ENCODE measurements at places on chromosomes 7 and 10. TPM values are rescaled to one million over a fixed set of nuclear protein-coding genes. Genes with fewer than 3 reads are reported as not detected.

GRCh38 chr10:123651421-123652047 lies 14.6 kb upstream of the GPR26 start:
- H3K36me3 ChIP-seq = no peaks in the 10 kb centered on the region
- DNase-seq = no peak
- H3K27ac ChIP-seq = no peak overlapping the region
- H3K4me1 ChIP-seq = no peaks in the 10 kb centered on the region
- H3K27me3 ChIP-seq = peaks cover 5% of the 10 kb centered on the region
- no peak overlapping the region for H3K4me3 ChIP-seq

DNA sequence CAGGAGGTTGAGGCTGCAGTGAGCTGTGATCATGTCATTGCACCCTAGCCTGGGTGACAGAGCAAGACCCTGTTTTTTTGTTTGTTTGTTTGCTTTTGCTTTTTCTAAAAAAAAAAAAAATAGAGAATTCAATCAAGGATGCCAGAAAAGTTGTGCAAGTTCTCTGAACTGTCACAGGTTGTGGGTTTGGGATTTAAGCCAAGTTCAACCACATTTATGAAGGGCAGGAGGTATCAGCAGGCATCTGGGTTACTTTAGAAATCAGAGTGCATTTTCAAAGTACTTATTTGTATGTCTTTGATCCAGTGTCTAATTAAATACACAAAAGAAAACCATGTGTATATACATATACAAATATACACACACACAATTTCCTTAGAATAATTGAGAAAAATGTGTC lies 151.2 kb upstream of the MINDY3 start:
- no peaks in the 10 kb centered on the region for H3K36me3 ChIP-seq
- no peak overlapping the region for H3K27ac ChIP-seq
- no peak overlapping the region for H3K4me3 ChIP-seq
- H3K4me1 ChIP-seq = no peaks in the 10 kb centered on the region
- H3K27me3 ChIP-seq = no peaks in the 10 kb centered on the region
- DNase-seq = no peak

GRCh38 chr7:143131781-143132180 lies at the start of gene PIP:
TSS of gene PIP (plus strand) at chr7:143132077. CDS start at chr7:143132117, 40 bp downstream.
- H3K27ac ChIP-seq = no peak within 1 kb of the TSS
- H3K36me3 ChIP-seq = no peaks in the 10 kb centered on the region
- no peak within 1 kb of the TSS for H3K4me3 ChIP-seq
- H3K4me1 ChIP-seq = no peaks in the 10 kb centered on the region
- DNase-seq = no peak

- H3K36me3 ChIP-seq = no peaks in the 10 kb centered on the region
- H3K27me3 ChIP-seq = peaks cover 4% of the 10 kb centered on the region
- no peak overlapping the region for H3K27ac ChIP-seq
- DNase-seq = no peak
- H3K4me1 ChIP-seq = no peaks in the 10 kb centered on the region
These were observed 37.7 kb downstream of the CFAP58 start for GRCh38 chr10:104391150-104391968.

GRCh38 chr7:129684777-129685176 lies 73.3 kb downstream of the NRF1 start:
- H3K4me3 ChIP-seq = no peak overlapping the region
- H3K4me1 ChIP-seq = no peaks in the 10 kb centered on the region
- peaks cover 9% of the 10 kb centered on the region for H3K36me3 ChIP-seq
- H3K27me3 ChIP-seq = no peaks in the 10 kb centered on the region
- DNase-seq = no peak
- no peak overlapping the region for H3K27ac ChIP-seq

- H3K4me1 ChIP-seq = peaks cover 20% of the 10 kb centered on the region
- H3K27me3 ChIP-seq = peaks cover 10% of the 10 kb centered on the region
- no peak overlapping the region for H3K27ac ChIP-seq
- no peak for DNase-seq
These were observed 440 bp downstream of the JAKMIP3 start for GRCh38 chr10:132066186-132066585.

GRCh38 chr7:73397521-73398281 lies 35.9 kb upstream of the FZD9 start:
- H3K27ac ChIP-seq = peak overlapping the region; percentile 91
- H3K4me3 ChIP-seq = peak overlapping the region; percentile 61
- H3K27me3 ChIP-seq = no peaks in the 10 kb centered on the region
- peaks cover 18% of the 10 kb centered on the region for H3K4me1 ChIP-seq

GRCh38 chr10:79034271-79034876 lies 34.4 kb upstream of the ZMIZ1 start:
- DNase-seq = no peak
- peaks cover 8% of the 10 kb centered on the region for H3K4me1 ChIP-seq

- no peaks in the 10 kb centered on the region for H3K36me3 ChIP-seq
- DNase-seq = peak; percentile 84
- H3K27me3 ChIP-seq = no peaks in the 10 kb centered on the region
These were observed 411.0 kb upstream of the DPP6 start for GRCh38 chr7:153641199-153641598.

GRCh38 chr10:1419796-1420610 lies 317.3 kb downstream of the ADARB2 start:
- no peak overlapping the region for H3K4me3 ChIP-seq
- H3K27ac ChIP-seq = no peak overlapping the region
- peaks cover 7% of the 10 kb centered on the region for H3K4me1 ChIP-seq

DNA sequence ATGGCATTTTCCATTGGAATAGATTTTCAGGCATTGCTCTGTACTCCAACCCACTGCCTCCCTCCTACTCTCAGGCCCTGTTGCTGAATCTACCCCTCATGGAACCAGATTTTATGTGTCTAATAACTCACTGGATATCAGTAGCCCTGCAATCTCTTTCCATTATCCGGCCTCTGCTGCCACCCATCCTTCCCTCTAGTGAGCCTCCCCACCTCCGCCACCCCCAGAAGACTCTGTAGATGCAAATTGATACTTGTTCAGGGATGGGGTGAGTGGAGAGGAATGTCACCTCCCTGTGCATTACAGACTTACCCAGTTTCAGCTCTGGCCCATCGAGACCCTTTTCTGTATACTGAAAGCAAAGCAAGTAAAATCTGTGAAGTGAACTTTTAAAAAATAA lies 52.3 kb upstream of the PHYHIPL start:
- no peak for DNase-seq
- no peak overlapping the region for H3K27ac ChIP-seq
- no peaks in the 10 kb centered on the region for H3K27me3 ChIP-seq

- no peak overlapping the region for H3K27ac ChIP-seq
- no peak overlapping the region for H3K4me3 ChIP-seq
- no peaks in the 10 kb centered on the region for H3K4me1 ChIP-seq
- H3K27me3 ChIP-seq = no peaks in the 10 kb centered on the region
- H3K36me3 ChIP-seq = no peaks in the 10 kb centered on the region
- DNase-seq = no peak
These were observed 20.2 kb upstream of the TMEM178B start for GRCh38 chr7:141053626-141054025.

DNA sequence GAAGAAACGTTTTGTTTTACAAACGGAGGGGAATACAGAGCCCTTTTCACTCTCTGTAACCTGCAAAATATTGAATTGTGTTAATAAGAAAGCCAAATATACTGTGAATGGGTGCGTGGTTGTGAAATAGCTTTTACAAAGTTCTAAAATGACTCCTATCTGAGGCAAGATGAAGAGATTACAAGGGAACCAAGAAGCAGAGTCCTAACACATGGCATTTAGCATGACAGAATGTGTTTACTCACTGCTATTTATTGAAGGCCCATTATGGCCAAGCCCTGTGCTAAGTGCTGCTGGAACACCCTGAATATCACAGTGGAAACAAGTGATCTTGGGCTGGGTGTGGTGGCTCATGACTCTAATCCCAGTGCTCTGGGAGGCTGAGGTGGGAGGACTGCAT lies 12.9 kb downstream of the JCAD start:
- H3K27ac ChIP-seq = no peak overlapping the region
- peaks cover 8% of the 10 kb centered on the region for H3K36me3 ChIP-seq
- no peaks in the 10 kb centered on the region for H3K4me1 ChIP-seq
- no peak overlapping the region for H3K4me3 ChIP-seq
- H3K27me3 ChIP-seq = no peaks in the 10 kb centered on the region
- no peak for DNase-seq

- H3K4me3 ChIP-seq = no peak overlapping the region
These were observed 20.1 kb downstream of the SNX10 start for GRCh38 chr7:26311798-26312197.

DNA sequence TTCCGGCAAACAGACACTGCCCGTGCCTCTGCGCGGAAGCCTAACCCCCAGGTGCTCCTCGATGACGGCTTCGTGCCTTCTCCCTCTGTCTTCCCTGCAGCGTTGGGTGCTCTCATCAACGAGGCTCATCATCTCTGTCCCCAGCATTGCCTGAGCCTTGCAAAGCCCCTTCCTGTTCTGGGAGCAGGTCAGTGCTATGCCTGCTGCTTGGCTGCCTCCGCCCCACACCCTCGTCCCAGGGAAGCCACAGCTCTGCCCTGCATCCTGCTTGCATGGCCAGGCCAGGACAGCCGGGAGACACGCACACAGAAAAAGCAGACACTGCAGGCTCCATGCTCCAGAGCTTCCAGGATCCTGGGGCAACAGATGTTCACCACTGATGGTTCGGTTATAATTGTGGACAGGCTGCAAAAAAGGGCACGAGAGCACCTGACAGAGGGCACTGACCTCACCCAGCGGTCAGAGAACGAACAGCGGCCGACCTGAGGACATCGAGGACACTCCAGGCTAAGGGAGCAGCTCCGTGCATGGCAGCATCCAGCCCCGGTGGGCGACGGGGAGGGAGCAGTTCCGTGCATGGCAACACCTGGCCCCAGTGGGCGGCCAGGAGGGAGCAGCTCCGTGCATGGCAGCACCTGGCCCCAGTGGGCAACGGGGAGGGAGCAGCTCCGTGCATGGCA lies 265.5 kb downstream of the PTPRN2 start:
- no peaks in the 10 kb centered on the region for H3K36me3 ChIP-seq
- DNase-seq = no peak
- H3K4me3 ChIP-seq = no peak overlapping the region
- H3K27me3 ChIP-seq = peaks cover 11% of the 10 kb centered on the region

DNA sequence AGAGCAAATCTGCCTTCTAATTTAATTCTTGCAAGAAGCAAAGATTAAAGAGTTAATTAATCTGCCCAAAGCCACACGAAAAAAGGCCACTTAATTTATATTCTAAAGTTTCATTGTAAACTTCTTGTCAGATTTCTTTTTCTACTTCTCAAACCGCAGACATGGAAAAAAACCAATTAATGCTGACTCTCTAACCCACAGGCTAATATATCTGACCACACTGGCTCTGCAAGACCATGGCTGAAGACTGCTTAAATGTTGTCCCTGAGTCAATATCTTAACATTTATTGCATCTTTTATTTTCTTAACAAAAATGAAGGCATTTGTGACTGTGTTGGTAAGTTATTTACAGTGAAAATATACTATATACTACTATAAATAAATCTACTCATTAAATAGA lies 234.0 kb upstream of the SP8 start:
- no peak overlapping the region for H3K4me3 ChIP-seq
- no peaks in the 10 kb centered on the region for H3K36me3 ChIP-seq
- no peak for DNase-seq
- no peaks in the 10 kb centered on the region for H3K27me3 ChIP-seq

- no peaks in the 10 kb centered on the region for H3K4me1 ChIP-seq
- H3K27me3 ChIP-seq = no peaks in the 10 kb centered on the region
- no peaks in the 10 kb centered on the region for H3K36me3 ChIP-seq
- H3K27ac ChIP-seq = no peak overlapping the region
- H3K4me3 ChIP-seq = no peak overlapping the region
- no peak for DNase-seq
These were observed 80.5 kb upstream of the KMT2E start for GRCh38 chr7:104933521-104933988.

DNA sequence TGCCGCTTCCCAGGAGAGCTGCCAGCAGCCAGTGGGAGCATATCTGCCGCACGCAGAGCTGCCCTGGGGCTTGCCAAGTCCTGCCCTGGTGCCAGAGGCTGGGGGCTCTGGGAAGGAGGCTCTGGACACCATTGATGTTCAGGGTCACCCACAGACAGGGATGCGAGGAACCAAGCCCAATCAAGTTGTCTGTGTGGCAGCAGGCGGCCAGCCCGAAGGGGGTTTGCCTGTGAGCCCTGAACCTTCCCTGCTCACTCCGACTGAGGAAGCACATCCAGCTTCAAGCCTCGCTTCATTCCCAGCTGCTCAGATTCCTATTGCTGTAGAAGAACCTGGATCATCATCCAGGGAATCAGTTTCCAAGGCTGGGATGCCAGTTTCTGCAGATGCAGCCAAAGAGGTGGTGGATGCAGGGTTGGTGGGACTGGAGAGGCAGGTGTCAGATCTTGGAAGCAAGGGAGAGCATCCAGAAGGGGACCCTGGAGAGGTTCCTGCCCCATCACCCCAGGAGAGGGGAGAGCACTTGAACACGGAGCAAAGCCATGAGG lies 94.6 kb downstream of the TACC2 start:
- DNase-seq = no peak
- H3K4me3 ChIP-seq = no peak overlapping the region
- peaks cover 57% of the 10 kb centered on the region for H3K4me1 ChIP-seq
- peaks cover 7% of the 10 kb centered on the region for H3K27me3 ChIP-seq

- peaks cover 23% of the 10 kb centered on the region for H3K36me3 ChIP-seq
- peak overlapping the region; percentile 92 for H3K27ac ChIP-seq
- DNase-seq = no peak
- H3K4me3 ChIP-seq = peak overlapping the region; percentile 39
- peaks cover 44% of the 10 kb centered on the region for H3K4me1 ChIP-seq
- no peaks in the 10 kb centered on the region for H3K27me3 ChIP-seq
These were observed 42.5 kb downstream of the FOXK1 start for GRCh38 chr7:4724648-4725013.

Gene TRPV5
- 0.04 TPM for total RNA-seq

Gene CACUL1
- 31.1 TPM for total RNA-seq

Gene ADCY1
- 7.1 TPM for total RNA-seq

Gene FFAR4
- total RNA-seq = not detected

Gene CSTF2T
- total RNA-seq = 22.1 TPM
